Stimulated activated CD8-positive, alpha-beta memory T cell treated with anti-CD3 and anti-CD28 coated beads, Interleukin-7, amount 100 ng/mL, for 24 hours (primary cell): ENCODE measurements at places on chromosomes 4 and X.

GRCh38 chrX:53918702-53919101 is 125.6 kb downstream of the PHF8 start:
- DNase-seq: no peak

- DNase-seq: no peak
These were observed 47.6 kb downstream of the SPIN3 start for GRCh38 chrX:56947699-56948098.

DNA sequence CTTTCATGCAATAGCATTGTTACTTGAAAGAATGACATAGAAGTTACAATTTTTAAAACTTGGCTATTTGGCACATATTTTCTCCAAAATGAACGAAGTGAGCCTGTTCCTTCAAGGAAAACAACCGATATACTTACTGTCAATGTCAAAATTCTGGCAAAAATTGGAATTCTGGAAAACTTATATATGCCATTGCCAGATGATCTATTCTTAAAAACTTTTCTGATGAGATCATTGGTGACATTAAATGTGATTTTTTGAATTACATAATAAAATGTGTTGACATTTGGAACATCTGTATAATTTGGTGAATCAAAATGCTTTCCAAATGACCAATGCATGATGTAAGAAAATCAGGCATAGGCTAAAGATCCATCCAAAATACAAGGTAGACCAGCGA is 209.0 kb downstream of the SCFD2 start:
- no peak for DNase-seq

GRCh38 chrX:112863850-112864249 is 23.2 kb upstream of the AMOT start:
- DNase-seq: no peak

- no peak for DNase-seq
These were observed 252.6 kb upstream of the ETNPPL start for GRCh38 chr4:109015413-109015810.

- DNase-seq: no peak
These were observed 51.2 kb downstream of the TMEM144 start for GRCh38 chr4:158261480-158261879.

DNA sequence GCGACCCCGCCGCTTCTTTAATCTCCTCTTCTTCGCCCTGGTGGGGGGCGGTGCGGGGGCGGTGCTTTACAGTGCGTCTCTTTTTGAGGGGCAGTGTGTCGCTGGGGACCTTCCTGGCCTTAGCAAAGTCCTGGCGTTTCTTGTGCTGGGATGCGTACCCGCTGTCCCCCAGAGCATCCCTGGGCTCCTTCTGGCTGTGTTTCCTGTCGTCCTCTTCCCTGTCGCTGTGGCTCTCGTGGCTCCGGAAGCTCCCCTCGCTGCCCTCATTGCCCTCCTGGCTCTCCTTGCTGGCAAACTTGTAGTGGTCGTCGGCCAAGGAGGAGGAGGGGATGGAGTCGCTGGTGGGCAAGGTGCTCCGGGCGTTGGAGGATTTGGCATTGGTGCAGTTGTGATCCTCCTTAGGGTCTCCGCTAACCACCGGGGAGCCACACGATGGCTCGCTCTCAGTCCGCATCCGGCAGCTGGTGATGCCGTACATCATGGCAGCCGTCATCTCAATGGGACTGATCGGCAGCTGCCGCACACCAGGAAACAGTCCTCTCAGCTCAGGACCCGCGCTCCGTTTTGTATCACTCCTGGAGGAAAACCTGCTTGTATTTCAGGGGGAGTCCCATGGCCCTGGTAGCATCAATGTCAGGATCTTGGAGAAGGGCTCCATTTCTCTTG is 30.4 kb upstream of the TMSB15A start:
- no peak for DNase-seq

- no peak for DNase-seq
These were observed 14.7 kb upstream of the CLCN4 start for GRCh38 chrX:10142041-10142599.

GRCh38 chrX:153726286-153727122 is 1.8 kb downstream of the ABCD1 start:
- DNase-seq: no peak

DNA sequence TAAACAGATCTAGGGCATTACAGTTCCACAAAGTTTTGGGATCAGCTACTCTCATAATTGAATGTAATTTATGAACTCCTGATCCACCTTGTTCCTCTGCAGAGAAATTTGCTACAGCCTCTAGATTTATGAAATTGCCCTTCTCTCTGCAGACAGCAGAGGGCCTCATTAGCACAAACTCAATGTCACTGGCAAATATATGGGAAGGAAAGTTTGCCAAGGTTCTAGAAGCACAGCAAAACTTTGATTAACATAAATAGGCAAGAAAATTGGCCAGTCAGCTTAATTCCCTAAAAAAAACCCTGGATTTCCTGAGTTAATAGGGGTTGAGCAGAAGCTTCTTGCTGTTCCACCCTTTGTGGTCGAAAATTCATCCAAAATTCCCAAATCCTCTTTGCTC is 31.5 kb downstream of the PRPS1 start:
- no peak for DNase-seq

DNA sequence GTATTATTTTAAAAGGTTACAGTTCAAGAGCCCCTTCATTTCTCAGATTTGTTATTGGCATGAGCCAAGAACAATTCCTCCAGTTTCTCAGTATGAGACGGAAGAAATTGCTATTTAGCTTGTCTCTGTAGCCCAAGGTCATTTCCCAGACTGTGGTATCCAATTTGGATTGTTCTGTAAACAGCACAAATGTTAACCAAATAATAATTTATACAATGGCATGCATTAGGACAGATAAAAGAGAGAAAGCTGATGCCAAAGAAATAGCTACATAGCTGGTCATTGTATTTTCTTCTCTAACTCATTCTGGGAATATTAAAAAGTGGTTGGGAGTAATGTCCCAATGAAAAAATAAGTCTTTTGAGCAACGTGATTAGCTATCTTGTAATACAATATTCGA is 134.6 kb upstream of the NPY2R start:
- DNase-seq: no peak

- DNase-seq: no peak
These were observed 222.3 kb downstream of the FAM47A start for GRCh38 chrX:33909836-33910235.

DNA sequence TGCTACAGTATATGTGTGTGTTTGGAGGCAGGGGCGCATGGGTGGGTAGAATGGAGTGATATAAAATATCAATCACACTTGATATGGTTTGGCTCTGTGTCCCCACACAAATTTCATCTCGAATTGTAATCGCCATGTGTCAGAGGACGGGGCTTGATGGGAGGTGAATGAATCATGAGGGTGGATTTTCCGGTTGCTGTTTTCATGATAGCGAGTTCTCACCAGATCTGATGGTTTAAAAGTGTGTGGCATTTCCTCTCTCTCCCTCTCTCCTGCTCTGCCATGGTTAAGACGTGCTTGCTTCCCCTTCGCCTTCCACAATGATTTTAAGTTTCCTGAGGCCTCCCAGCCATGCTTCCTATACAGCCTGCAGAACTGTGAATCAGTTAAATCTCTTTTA is 14.8 kb downstream of the SOWAHB start:
- no peak for DNase-seq
